ENCODE measurements at places on chromosomes 1 and 21.
A peak's percentile ranks its signal among the peaks of the same experiment; 100 is the strongest.

DNA sequence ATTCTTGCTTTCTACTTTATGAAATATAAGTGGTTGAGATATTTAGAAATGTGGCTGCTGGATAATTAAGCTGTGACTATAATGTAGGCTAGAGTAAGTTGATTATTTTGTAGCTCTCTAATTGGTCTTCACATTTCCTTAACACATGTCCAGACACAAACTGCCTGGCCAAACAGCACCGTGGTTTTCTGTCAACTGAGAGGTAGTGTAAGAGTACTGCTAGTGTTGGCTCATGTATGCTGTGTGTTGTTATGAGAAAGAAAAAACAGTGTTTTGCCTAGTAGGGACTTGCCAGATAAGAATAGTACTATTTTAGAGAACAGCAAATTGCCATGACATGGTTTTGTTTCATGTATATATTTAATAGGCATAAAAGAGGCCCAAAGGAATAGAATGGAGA is 37.1 kb downstream of the TMED5 start:
- DNase-seq = no peak

- no peak for DNase-seq
Measured at GRCh38 chr1:178232949-178233348, 139.0 kb downstream of the RASAL2 start.

- DNase-seq = no peak
Measured at GRCh38 chr1:115283681-115284146, 54.3 kb downstream of the NGF start.

DNA sequence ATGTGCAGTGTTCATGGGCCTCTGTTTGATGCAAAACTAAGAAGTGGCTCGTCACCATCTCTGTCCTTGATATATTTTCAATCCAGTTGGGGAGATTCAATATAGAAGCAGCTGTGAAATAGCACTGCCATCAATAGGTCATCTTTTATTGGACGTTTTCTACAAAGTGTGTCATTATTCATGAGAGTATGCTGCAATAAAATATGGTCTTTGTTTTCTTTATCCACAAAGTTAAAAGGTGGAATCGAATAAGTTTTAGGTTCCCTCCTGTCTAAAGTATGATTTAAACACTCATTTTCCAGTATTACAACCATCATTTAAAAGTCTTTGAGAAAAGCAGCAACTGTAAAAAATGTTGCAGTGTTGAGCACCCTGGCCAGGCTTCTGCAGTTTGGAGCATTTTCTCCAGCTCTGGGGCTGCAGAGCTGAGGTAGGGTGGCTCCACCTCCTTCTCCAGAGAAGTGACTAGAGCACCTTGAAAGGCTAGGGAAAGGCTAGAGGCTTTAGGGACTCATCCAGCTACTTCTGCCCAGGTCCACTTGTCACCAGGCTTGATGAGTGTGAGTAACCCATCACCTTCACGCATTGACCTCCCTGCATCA is 56.5 kb upstream of the DNAH14 start:
- no peak for DNase-seq

- DNase-seq = peak; percentile 14
Measured at GRCh38 chr1:150168960-150169601, 19.4 kb downstream of the PLEKHO1 start.

- DNase-seq = no peak
Measured at GRCh38 chr1:165773324-165773965, 4.8 kb upstream of the TMCO1 start.

DNA sequence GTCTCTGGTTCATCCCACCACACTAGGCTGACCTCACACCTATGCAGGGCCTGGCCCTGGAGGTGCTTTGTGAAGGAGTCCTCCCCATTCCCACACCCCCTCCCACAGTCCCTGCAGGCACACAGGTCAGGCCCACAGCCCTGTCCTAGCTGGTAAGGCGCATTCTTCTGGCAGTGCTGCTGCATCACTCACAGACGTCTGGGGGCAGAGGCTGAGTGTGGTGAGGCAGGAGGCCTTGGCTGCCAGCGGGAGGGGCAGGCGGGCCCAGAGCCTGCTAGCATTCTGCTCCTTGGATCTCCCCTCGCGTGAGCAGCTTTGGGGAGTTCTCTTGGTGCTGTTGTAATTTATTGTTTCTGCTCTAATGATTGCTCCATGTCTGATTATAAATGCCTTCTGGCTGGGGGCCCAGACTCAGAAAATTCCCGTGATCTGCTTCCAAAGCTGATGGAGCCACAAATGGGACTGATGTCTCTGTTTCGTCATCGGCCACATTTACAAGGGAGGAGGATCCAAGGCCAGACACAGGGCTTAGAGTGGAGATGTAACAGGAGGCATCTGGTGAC is 62.9 kb downstream of the TRABD2B start:
- DNase-seq = no peak
